ENCODE measurements at places on chromosomes 16 and 17.

- DNase-seq, result no peak
These were observed 3.4 kb upstream of the ACSF3 start for GRCh38 chr16:89090182-89090630.

DNA sequence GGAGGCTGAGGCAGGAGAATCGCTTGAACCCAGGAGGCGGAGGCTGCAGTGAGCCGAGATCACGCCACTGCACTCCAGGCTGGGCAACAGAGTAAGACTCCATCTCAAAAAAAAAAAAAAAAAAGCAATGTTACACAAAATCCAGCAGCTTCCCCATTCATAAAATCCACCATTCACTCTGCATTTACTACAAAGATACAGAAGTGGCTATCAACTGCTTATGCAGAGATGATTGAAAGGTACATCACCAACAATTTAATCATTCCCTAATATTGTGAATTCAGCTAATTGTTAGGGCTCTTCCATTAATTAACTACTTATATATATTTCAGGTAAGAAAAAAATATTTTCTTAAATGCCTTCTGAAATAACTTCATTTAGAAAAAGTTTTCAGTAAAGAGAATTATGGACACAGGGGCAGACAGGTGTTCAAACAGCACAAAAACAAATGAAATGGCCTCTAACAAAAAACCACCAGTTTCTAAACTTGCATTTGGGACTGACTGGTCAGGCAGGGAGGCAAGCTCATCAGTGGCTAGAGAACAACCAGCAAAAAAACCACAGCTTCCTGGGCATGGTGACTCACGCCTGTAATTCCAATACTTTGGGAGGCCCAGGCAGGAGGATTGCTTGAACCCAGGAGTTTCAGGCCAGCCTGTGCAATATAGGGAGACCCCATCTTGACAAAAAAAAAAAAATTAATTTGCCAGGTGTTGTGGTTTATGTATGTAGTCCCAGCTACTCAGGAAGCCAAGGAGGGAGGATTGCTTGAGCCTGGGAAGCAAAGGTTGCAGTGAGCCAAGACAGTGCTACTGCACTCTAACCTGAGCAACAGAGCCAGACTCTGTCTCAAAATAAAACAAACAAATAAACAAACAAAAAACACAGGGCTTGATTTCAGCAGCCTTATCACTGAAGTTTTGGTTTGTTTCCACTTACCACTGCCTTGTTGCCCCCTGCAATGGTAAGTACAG is 26.3 kb downstream of the ERN1 start:
- no peak for DNase-seq

DNA sequence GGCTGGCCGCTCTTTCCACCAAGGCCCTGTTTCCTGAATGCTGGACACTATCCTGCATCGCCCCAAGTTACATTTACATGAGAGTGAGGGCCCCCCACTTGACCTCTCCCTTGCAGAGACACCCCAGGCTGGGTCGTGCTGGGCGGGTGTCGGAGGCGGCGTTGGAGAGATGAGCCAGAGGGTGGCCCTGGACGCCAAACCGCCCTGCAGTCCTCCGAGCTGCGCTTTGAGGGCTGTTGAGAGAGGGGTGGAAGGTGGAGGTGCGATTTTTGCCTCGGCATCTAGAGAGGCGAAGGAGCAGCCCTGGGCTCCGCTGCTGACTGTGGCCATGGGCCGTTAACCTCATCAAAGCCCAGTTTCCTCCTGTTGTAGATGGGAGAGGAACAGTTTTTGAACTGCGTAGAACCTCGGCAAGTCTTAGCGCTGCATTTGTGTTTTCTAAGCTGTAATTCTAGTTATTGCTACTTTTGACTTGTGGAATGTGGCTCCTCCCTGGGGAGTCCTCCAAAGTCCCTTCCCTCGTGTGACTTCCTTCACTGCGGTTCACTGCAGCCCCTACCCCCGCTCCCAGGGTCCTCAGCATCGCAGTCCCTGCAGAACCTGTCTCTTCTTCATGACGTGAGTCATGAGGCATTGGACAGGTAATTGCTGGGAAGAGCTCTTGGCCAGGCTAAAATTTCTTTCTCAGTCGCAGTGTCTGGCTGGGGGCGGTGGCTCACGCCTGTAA is 986 bp upstream of the ELOB start:
- DNase-seq, result no peak

DNA sequence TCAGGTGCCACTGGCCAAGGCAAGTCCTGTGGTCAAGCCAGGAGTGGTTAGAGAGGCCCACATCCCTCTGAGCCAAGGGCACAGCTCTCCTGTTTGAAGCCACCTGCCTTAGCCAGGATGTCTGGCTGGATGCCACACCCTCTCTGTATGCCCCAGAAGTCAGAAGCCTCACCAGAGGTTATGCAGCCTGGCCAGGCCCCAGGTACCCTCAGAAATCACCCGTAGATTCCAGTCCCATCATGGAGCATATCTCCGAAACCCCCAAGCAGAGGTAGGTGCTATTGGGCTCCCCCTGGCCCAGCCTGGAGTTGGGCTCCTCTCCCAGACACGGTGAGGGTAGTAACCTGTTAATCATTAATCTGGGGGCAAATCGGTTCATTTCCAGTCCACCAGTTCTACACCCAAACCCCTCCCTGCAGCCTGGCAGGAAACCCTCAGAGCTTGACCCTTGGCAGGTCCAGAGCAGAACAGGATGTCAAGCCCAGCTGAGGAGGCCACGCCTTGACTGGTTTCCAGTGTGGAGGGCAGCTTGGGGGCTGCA is 60.6 kb upstream of the TMEM97 start:
- DNase-seq, result no peak

DNA sequence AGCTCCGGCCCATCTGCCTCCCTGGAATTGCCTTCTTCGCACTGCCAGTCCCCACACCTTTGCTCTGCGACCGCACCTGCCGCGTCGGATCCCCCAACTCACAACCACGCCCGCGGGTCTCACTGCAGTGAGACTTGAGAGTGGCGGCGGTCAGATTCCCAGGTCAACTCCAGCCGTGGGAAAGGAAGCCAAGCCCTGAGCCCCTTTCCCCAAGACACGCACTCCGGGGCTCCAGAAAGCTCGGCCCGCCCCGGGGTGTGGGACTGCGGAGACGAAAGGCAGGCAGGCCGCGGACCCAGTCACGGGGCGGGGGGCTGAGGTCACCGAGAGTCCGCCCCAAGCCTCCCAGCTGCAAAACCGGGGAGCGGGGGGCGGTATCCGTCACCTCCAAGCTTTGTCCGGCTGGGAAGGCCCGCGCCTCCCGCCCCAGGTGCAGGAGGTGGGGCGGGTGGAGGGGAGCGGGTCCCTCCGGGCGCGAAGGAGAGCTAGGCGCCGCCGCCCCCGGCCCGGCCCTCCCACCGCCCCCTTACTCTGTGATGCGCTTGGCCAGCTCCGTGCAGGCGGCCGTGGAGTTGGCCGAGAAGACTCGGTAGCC is 615 bp downstream of the PRPSAP1 start:
- DNase-seq, result no peak

DNA sequence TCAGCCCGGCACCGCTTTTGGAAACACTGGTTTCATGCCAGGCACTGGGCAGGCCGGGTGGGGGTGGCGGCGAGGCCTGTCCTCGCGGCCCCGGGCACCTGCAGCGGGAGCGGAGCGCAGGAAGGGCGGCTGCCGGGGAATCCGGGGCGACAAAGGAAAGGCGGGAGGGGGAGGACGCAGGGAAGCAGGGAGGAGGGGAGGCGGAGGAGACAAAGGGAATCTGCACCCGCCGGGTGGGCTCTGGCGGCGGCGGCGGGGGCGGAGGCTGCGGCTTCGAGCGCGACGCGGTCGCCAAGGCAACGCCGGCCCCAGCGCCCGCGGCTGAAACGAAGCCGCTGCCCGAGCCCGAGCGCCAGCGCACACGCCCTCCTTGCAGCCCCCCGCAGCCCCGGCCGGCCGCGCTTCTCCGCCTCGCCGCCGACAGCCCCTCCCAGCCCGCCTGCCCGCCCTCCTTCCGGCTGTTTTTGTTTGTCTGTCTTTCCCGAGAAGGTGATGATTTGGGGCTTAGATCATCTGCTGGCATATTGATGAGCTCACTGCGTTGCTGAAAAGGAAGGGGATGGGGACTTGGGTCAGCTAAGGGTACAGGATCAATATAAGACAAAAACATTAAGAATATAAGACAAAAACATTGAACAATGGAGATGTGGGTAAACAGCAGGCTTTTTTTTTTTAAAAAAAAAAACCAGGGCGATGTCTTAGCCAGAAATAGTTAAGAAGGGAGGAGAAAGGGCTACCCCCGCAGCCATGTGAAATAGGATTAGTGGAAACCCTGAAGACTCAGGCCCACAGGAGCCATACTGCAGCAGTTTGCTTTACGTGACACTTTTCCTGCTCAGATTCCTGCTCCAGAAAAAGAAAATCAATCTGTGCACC is 32.7 kb downstream of the CDK5R1 start:
- DNase-seq, result peak; percentile 67

- DNase-seq, result no peak
These were observed 943 bp downstream of the CNTROB start for GRCh38 chr17:7932949-7933348.

DNA sequence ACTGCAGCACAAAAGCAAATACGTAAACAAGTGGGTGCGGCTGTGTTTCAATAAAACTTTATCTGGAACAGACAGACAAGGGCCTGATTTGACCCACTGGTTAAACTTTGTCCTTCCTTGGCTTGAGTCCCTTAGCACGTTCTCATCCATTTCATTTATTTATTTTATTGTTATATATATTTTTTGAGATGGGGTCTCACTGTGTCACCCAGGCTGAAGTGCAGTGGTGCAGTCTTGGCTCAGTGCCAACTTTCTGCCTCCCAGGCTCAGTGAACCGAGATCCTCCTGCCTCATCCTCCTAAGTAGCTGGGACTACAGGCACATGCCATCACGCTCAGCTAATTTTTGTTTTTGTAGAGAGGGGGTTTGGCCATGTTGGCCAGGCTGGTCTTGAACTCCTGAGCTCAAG is 64.3 kb downstream of the MYH11 start:
- DNase-seq, result no peak

DNA sequence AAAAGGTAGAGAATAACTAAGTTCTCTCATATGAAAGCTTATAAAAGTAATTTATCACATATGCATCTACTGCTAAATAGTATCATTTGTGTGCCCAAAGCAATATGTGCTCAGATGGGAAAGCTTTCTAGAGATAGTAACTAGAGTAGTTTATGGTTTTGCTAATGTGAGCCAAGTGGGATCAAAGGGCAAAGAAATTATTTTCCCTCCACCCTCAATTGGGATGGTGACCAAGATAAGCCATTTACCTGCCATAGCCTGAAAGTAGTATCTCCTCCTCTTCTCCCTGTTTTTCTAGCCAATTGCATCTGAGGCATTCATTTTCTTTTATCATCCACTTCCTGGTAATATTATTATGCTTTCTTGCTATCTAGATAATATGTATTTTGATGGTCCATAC is 41.9 kb upstream of the KCNJ16 start:
- DNase-seq, result no peak

GRCh38 chr17:50588391-50589049 is 28.0 kb downstream of the CACNA1G start:
- DNase-seq, result no peak

GRCh38 chr16:47065766-47066688 is 77.7 kb downstream of the NETO2 start:
- DNase-seq, result no peak

GRCh38 chr17:28812748-28813377 is 29.7 kb downstream of the FAM222B start:
- DNase-seq, result no peak

- no peak for DNase-seq
These were observed 20.2 kb downstream of the TOM1L1 start for GRCh38 chr17:54920819-54921218.

GRCh38 chr17:43356450-43356849 is 42.3 kb upstream of the ARL4D start:
- DNase-seq, result no peak

DNA sequence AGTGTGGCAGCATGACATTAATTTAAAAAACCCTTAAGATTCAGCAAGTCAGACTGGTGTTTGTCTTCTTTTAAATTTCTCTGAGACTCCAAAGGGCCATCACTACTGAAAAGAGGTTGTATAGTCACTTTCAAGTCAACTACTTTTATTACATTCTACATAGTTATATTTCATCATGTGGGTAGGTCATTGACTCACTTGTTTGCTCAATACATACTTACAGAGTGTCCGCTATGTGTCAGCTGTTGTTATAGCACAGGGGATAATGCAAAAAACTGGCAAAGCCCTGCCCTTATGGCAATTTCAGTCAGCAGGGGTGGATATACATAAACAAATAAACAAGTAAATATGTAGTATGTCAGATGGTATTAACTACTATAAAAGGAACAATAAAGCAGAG is 2.5 kb upstream of the MYH4 start:
- no peak for DNase-seq

GRCh38 chr17:19723964-19724363 is 7.6 kb upstream of the SLC47A2 start:
- no peak for DNase-seq

- no peak for DNase-seq
These were observed 55.9 kb downstream of the FOXL1 start for GRCh38 chr16:86634292-86634691.

GRCh38 chr16:19330841-19331397 is 45.4 kb downstream of the CLEC19A start:
- DNase-seq, result no peak

GRCh38 chr17:81888105-81888987 is 3.0 kb downstream of the ALYREF start:
- no peak for DNase-seq

DNA sequence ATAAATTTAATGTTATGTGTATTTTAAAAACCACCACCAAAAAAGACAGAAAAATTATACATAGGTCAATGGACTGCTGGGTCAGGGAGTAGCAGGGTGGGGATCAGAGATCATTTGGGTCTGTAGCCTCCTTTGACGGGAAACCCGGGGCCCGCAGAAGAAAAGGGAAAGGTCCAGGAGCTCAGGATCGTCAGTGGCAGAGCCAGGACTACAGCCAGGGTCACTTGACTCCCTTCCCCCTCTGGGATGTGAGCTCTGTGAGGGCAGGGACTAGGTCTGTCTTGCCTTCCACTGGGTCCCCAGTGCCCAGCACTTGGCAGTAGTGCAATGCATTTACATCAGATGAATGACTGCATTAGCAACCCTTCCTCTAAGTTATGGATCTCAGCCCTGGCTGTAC is 62.1 kb downstream of the TOM1L2 start:
- no peak for DNase-seq

GRCh38 chr17:77311371-77311981 is 170.7 kb downstream of the SEC14L1 start:
- DNase-seq, result no peak

DNA sequence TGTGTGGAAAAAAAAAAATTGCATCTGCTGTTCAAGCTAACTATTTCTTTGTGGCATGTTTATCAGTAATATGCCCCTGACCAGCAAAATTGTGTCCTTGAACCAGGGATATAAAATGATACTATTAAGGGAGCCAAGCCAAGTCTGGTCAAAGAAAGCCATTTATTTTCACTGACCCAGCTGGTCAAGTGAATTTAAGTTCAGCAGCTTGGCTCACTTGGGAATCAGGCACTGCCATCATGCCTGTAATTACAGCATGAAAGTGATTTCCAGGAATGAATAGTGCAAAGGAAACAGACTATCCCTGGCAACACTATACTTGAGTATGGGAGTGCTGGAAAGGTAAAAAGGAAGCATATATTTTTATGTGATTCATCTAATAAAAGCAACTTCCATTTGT is 934.6 kb upstream of the CDH8 start:
- DNase-seq, result no peak
